ENCODE measurements at places on chromosomes 5 and 9. TPM values are rescaled to one million over a fixed set of nuclear protein-coding genes. Genes with fewer than 3 reads are reported as not detected.

The UHRF2 gene
- 27.6 TPM for total RNA-seq

The SLC6A19 gene
- 0.62 TPM for total RNA-seq

The GABRA6 gene
- total RNA-seq, result not detected

The PALM2AKAP2 gene
- 0.36 TPM for total RNA-seq

The SLC25A2 gene
- total RNA-seq, result not detected

The DMRTA1 gene
- 0.52 TPM for total RNA-seq

The PTAR1 gene
- 10.3 TPM for total RNA-seq

The GPSM1 gene
- total RNA-seq, result 15.9 TPM

The SPINK5 gene
- total RNA-seq, result not detected

The DMRT2 gene
- not detected for total RNA-seq

The IL7R gene
- total RNA-seq, result 0.30 TPM

The SLC6A18 gene
- total RNA-seq, result not detected

The SPATA31E1 gene
- 0.01 TPM for total RNA-seq

The CDH9 gene
- total RNA-seq, result not detected

The GHR gene
- 0.05 TPM for total RNA-seq

The RASEF gene
- total RNA-seq, result 6.7 TPM

The FAF2 gene
- 54.7 TPM for total RNA-seq

Data from A549 treated with AZD2906 at 1 μM for 4 hours (cell line).